ENCODE measurements at places on chromosomes 7 and 10.

GRCh38 chr7:137801003-137801402 lies 45.8 kb downstream of the DGKI start:
- ATAC-seq: no peak

DNA sequence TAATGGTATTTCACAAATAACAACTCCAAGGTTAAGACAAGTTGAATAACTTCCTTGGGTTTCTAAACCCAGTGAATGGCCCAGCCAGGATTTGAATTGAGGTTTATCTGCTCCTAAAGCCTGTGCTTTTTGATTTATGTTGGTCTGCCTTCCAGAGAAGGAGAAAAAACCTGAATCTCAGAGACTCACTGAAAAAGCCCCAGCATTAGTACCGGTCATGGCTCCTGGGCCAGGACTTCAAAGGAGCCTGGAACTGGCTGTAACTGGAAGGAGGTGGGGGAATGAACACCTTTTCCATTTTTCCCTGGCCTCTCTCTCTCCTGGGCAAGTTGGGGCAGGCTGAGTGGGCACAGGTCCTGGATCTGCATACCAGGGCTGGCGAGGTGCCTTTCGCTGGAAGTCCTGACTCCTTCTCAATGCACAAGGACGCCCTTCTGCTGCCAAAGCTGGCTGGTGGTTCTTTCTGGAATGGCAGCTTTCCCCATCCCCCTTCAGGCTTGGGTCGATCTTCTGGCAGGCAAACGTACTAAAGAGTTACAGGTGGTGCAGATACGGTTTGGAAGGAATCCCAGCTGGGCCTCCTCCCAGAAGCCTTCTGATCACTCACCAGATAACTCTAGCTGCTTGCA lies 268.2 kb downstream of the PTEN start:
- ATAC-seq: no peak

DNA sequence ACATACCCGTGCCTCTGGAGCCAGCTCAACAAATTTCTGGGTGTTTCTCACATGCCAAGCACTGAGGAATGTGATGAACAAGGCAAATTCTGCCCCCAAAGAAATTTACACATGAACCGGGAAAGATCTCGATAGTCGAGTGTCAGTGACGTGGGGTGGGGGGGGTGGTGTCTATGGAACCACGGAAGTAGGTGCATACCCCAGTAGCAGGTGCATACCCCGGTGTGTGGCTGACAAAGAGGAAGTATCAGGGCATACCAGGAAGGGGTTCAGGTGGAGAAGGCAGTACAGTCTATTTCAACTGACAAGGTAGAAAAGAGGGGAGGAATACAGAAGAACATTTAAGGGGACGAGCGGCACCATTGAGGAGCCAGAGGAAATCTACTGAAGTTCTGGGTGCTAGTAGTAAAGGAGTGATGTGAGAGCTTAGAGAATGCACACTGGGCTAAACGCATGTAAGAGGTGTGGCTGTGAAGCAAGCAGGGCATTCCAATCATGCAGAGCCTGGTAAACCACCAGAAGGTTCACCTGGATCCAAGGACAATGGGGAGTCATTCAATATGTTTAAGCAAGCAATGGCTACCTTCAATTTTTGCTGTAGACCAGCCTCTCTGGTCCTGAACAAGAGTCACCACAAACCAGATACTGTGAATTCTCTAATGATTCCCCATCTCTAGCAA lies 6.2 kb downstream of the CCDC6 start:
- ATAC-seq: no peak

DNA sequence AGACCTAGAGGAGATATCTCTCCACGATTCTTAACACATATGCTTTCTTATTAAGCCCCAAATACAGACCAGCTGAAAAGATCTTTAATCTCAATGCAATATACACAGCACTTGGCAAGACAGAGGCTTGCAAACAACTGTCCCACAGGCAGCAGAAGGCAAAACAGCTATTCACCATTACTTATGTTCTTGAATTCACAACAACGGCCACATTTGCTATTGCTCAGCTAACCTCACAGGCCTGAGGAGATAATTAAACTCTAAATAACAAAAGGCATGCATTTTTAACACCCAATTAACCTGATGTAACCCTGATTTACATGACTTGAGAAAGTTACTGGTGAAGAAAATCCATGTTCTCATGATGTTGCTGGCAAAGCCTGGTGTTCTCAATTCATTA lies 216.4 kb downstream of the CRPPA start:
- no peak for ATAC-seq

DNA sequence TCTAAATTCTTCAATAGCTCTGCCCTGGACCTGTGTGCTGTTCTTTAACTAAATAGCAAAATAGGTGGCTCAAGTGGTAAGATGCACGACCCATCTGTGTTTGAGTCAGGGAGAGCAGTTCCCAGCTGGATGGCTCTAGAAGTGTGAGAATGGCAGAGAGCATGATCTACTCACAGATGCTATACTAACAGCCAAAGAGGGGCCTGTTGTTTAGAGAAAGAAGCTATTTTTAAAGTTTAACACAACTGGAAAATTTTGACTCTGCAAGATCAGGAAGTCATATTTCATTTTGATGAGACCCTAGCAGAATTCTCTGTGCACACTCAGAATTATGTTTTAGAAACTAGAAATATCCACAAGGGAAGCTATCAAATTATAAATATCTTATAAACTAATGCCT lies 87.4 kb upstream of the PIP4K2A start:
- no peak for ATAC-seq

DNA sequence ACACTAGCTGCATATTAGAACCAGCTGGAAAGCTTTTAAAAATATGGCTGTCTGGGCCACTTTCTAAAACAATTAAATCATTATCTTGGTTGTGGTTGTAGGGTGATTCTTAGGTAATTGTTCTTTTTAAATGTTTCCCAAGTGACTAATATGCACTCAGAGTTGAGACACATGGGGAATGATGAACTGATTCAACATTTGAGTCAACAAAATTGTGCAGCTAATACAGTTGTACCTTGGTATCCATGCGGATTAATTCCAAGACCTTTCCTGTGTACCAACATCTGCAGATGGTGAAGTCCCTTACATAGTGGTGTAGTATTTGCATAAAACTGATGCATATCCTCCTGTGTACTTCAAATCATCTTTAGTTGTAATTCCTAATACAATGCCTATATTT lies 242.2 kb downstream of the ATRNL1 start:
- no peak for ATAC-seq

DNA sequence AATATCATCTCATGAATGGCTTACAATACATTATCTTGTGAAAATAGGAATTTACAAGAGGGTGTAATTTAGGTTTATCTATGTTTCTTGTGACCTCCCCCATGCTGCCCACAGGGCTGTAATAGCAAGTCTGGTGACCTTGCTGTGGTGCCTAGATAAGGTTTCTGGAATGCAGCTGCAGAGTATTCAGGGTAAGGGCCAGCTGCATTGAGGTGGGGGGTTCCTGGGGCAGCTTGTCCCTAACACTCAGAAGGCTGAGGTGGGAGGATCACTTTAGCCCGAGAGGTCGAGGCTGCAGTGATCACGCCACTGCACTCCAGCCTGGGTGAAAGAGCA lies 5.3 kb upstream of the DHTKD1 start:
- ATAC-seq: no peak

DNA sequence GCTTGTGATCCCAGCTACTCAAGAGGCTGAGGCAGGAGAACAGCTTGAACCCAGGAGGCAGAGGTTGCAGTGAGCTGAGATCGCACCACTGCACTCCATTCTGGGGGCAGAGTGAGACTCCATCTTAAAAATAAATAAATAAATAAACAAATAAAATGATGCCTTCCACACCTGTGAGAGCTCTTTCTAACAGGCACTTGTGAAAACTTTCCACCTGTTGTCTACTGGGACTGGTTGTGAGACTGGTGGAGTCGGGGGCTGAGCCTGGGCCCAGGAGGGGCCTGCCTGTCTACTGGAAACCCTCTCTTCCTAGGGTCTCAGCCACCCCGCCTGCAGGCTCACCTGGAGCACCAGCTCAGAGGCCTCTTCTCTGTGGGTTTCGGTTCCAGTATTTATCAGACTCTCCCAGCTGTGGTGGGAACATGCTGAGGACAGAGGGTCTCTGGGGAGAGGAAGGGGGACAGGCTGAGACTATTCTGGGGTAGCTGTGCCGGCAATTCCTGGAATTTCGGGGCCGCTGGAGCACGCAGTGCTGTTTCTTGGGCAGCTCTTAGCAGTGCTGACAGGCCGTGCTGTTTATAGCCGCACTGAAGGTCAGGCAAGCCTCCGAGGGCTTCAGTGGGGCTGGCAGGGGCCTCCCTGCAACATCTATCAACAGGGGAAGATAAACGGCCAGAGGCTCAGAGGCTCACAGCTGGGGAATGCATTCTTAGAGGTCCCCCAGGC lies 3.8 kb downstream of the LDB3 start:
- ATAC-seq: no peak
